COR-L47 (cell line): ENCODE measurements at places on chromosomes 5 and 9.

DNA sequence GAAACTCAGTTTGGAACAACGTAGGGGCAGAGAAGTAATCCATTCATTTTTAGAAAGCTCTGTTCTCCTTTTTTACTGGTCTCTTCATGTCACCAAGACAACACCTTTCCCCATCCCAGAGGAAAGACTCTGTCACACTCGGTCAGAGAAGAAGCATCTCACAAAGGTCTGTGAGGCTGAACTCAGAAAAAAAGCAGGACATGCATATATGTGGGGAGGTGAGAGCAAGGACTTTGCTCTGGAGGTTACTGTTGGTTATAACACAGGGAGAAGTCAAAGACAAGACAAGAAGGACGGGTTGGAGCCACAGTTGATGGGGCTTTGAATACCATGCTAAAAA is 19.2 kb upstream of the MTMR12 start:
- DNase-seq = no peak

GRCh38 chr5:36842087-36842486 is 34.5 kb upstream of the NIPBL start:
- DNase-seq = no peak

- DNase-seq = peak; percentile 26
These were observed 1.4 kb downstream of the PRR16 start for GRCh38 chr5:120465436-120465961.

GRCh38 chr5:180127682-180128670 is 56.4 kb upstream of the RNF130 start:
- no peak for DNase-seq

DNA sequence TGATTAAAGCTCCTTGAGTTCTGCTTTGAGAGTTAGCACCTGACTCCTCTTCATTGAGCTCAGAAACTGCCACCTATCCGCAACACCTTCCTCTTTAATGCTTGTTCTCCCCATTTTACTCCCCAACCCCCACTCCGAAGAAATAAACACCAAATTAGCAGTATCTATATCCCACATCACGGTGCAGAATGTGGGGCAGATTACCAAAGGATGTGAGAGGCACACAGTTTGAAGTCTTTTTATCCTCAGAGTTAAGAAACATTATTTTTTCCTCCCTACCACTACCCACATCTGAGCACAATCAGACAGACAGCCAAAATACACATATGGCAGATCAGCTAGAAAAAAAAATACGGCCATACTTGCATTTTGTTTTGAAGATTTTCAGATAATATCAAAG is 26.1 kb upstream of the IL7R start:
- DNase-seq = no peak

- no peak for DNase-seq
These were observed 38.9 kb downstream of the ADAMTS16 start for GRCh38 chr5:5179079-5179478.

- no peak for DNase-seq
These were observed 263.8 kb downstream of the SYK start for GRCh38 chr9:91065231-91066041.

DNA sequence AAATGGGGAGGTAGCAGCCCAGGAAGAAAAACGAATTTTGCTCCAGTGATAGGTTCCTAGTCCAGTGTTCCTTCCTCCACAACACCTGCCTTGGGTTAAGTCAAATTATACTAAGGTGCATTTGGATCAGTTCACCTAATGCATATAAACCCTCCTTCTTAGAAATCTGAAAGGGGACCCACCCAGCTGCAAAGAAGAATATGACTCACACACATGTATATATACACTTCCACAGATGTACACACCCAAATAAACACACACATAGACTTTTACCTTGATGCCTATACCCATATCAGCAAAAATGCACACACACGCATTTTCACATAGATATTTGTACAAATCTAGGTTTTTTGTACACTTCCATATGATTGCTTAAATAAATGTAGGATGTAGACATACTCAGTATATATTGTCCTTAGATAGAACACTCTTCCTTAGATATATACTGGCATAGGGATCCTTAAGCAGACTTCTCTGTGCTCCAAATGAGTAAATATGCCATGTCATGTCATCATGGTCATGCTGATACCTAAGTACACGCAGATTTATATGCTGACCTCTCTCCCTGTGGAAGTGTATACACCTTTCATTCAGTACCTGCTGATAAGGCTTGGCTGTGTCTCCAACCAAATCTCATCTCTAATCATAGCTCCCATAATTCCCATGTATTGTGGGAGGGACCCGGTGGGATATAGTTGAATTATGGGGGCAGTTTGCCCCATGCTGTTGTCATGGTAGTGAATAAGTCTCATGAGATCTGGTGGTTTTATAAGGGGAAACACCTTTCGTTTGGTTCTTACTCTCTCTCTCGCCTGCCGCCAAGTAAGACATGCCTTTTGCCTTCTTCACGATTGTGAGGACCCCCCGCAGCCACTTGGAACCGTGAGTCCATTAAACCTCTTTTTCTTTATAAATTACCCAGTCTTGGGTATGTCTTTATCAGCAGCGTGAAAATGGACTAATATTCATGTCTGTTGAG is 10.2 kb downstream of the ADRB2 start:
- no peak for DNase-seq

GRCh38 chr5:83914662-83915418 is 194.2 kb upstream of the HAPLN1 start:
- no peak for DNase-seq

DNA sequence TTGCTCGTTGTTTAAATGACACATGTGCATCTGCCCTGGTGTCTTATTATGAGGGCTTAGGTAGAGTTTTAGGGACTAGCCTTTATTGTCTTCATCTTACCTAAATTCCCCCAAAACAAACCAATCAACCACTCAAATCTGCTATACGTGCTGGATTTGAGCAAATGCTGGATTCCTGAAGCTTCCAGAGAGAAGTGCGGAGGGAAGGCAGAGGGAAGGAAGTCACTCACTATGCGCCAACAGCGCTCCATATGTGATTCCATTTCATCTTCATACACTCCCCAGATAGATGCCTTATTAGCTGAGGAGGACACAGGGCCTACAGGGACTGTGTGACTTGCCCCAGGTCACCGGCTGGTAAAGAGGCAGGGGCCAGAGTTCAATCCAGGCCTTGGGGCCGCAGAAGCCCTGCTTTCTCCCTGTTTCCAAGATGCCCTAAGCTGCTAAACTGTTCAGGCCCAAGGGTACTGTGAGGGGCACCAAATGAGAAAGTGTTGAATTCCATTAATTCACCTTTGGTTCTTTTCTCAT is 63.5 kb downstream of the OTULIN start:
- no peak for DNase-seq

DNA sequence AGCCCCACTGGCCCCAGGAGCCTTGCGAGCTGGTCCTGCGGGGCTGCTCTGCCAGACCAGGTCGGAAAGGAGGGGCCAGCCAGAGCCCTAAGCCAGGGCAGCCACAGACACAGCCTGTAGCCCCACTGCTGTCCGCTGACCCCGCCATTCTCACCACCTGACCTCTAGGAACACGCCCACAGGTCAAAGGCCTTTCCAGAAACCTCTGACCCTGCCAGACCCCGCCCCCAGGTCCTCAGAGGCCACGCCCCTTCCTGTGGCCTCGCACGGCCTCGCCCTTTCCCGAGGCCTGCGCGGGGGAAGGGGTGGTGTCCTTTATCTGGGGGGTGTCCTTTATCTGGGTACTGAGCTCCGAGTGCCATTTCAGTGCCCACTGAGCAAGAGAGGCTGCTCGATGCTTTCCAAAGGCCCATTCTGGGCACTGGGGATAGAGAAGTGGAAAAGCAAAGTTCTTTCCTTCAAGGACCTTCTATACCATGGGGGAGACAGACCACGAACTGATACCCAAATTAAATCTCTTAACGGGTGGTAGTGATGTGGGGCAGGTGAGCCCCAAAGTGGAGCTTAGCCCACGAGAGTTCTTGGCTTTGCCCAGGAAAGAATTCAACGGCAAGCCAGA is 46.5 kb downstream of the P4HA2 start:
- no peak for DNase-seq
